Neural crest cell (in vitro differentiated cells): ENCODE measurements at places on chromosomes 7 and 10.
A peak's percentile ranks its signal among the peaks of the same experiment; 100 is the strongest.

- no peak for DNase-seq
Measured at GRCh38 chr10:75611172-75611992, 180.0 kb downstream of the LRMDA start.

- no peak for DNase-seq
Measured at GRCh38 chr7:83941300-83941699, 253.3 kb downstream of the SEMA3A start.

DNA sequence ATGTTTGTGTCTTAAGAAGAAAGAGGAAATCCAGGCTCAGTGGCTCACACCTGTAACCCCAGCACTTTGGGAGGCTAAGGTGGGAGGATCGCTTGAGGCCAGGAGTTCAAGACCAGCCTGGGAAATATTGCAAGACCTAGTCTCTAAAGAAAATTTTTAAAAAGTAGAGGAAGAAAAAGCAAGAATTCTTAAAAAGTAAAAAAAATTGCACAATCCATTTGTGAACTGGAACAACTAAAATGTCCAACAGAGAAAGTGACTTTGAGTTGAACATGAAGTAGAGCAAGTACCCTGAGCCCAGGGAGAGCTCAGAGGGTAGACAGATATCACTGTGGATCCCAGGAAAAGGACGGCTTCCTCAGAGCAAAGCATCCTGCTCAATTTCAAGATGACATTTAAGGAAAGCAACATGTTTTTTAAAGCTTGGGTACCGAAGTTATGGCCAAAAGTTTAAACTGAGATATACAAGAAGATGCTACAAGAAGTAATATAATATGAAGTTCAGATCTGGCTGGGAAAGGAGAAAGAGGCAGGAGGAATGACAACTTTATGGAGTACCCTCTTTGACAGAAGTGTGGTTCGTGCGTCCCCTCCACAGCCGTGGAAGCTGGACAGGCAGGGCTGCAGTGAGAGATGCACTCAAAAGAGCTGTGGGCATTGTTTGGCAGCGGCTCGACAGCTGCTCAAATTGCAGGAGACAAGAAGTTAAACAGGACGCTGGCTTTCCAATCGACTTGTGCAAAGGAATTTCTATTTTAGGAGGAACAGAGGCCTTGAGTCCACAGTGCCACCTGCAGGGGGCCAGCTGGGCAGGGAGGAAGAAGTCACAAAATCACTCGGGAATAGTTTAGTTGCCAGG is 201.3 kb downstream of the JCAD start:
- DNase-seq = peak; percentile 38

DNA sequence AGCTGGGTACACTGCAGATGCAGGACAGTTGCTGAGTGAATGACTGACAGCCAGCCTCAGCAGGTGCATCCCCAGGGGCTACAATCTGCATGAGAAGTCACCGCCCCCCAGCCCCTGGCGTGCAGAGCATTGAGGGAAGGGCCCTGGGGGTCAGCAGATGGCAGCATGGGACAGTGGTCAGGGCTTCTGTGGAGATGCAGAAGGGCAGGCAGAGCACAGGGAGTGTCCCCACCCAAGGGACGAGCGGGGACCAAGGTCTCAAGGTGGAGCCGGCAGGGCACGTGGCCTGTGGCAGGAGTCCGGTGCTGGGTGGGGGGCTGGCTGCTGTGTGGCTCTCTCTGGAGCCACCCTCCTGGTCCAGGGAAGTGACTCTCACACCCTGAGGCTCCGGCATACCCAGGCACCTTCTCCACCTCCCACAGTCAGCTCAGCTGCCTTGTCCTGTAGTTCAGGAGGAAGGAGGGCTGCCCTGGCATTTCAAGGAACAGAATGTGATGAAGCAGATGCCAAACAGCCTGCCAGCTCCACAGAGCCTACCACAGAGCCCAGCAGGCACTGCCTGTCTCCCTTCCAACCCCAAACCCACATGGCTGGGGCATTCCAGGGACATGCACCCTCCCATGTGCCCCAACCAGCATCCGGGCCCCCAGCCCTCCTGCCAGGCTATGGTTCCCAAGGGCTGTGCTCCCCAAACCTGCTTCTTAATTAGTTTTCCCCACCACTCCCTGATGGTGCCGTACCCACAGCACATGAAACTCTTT is 114.5 kb downstream of the TMEM130 start:
- DNase-seq = no peak

DNA sequence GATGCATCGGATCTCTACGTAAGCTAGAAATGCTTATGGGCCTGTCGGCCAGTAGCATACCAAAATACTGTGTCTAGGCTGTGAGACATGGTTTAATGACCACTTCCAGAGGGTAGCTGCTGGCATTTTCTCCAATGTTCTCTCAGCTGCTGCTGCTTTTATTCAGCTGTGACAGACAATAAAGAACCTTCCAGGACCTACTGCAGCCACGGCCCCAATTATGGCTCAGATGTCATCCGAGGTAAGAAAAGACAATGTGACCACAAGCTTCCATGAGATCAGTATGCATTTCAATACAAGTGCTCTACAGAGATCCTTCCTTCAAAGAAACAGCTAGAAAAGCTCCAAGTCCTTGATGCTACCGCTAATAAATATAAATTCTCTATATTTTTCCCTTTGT is 256.2 kb downstream of the SDHAF3 start:
- DNase-seq = no peak

DNA sequence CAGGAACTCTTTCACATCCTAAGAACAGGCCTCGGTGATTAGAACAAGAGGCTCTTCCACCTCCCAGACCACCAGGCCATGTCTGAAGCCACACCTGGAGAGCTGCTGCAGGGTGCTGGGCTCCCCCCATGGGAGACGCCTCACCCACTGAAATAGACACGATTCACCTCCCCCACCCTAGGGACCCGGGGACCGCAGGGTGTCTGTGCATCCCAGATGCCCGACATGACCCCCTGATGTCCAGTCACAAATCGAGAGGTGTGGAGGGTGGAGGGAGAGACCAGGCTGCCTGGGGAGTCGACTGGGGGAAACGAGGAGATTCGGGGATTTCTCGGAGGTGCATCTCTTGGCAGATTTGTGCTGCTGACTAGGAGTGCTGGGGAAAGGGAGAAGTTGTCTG is 31.0 kb downstream of the CNPY1 start:
- DNase-seq = no peak
